ENCODE measurements at places on chromosomes 1 and 21.
A peak's percentile ranks its signal among the peaks of the same experiment; 100 is the strongest.

DNA sequence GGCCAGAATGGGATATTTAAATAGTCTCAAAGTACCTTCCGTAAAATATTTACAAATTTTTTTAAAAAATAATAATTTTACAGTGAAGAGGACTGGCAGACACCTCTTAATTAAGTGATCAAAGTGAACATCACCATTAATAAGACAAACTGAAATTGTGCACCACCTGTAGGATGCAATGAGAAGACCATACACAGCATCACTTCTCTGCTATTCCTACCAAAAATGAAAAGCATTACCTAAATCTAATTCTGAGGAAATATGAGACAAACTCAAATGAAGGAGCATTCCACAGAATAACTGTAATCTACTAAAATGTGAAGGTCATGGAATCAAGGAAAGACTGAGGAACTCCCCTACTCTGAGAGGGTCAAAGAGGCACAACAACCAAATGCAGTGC, 68.2 kb upstream of the PRDX6 start:
- DNase-seq = no peak

GRCh38 chr1:160706526-160707235, 4.9 kb downstream of the CD48 start:
- no peak for DNase-seq

DNA sequence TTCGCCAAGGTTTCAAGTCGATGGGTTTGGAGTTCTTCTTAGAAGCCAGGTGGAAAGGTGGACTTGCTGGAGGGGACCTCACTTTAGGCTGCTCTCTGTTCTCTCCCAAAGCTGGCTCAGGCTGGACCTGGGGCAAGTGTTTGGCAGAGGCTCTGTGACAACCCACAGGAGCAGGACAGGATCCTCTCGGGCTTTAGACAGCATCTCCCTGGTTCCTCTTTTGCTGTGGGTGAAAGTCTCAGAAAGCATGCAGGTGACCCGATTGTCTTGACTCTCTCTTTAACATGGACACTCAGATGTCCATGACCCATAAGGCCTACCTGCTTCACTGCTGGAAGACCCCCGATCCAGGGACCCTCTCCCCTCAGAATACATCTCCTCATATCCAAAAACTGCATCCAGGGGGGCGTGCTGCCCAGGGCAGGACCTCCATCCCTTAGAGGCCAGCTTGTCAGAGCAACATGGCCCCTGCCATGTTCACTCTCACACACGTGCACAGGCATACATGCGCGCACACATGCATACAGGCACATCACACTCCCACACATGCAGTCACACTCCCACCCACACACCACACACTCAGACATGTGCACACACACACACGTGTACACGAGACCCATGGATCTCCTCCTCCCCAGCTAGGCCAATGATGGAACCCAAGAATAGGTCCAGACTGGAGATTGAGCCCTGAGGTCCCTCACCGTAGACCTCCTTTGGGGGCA, 21.3 kb downstream of the MRPL37 start:
- no peak for DNase-seq

DNA sequence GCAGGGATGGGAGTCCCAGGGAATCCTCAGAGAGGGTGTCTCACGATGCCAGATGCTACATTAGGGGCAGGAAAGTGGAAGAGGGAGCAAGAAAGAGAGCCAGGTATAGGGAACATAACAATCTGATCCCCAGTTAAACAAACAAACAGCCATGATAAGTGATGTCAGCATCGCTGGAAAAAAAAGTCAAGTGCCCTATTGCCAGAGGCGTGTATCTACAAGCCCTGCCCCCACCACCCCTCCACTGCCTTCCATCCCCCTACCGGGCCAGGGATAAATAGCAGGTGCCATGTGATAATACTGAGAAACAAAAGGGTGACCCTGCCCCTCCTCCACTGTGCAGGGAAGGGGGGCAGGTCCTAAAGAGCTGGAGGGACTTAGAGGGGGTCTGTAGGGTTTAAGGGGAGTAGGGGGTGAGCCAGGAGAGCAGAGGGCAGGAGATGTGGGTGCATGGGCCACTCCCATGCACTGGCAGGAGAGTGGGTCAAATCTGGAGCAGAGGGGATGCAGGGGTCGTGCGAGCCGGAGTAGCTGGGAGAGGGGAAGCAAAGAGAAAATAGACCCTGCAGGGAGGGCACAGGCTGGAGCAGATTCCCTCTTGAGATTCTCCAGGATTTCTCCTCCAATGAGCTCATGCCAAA, 3.4 kb downstream of the SLC26A9 start:
- no peak for DNase-seq

GRCh38 chr1:90879281-90879680, 142.6 kb downstream of the ZNF644 start:
- DNase-seq = no peak

- DNase-seq = no peak
Measured at GRCh38 chr21:44399151-44399954, 45.9 kb downstream of the TRPM2 start.

DNA sequence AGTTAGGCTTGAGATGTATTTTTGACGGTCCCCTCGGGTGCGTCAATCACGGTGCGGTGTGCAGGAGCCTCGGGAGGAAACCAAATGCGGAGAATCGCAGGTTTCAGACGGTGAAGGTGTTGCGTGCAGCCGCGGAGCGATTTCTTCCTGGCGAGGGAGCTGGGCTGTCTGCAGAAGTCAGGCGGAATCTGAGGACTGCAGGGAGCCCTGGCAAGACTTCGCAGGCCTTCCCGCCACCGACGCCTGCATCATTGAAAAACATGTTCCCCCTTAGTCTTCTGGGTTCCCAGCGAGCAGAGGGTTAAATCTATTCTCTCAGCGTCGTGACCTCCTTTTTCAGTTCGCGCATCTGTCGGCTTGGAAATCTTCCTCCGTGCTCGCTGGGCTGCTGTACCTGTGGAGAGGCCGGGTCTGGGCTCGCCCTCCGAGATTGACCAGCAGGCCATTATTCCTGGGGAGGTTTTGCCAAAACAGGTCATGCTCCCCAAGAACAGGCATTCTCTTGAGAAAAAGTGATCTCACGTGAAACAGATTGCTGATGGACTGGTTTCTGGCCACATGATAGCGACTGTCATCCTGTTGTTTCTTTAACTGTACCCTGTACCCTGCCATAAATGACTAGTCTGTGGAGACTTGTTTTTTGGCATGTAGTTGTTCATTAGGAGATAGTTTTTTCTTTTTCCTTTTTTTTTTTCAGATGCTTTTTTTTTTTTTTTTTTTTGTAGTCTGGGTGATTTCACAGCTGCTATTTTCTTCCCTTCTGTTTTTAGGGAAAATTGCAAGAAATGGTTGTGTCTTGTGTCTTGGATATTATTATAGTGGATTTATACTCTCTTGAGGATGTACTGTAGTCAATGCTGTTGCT, 894 bp downstream of the EPB41 start:
- DNase-seq = peak; percentile 14

DNA sequence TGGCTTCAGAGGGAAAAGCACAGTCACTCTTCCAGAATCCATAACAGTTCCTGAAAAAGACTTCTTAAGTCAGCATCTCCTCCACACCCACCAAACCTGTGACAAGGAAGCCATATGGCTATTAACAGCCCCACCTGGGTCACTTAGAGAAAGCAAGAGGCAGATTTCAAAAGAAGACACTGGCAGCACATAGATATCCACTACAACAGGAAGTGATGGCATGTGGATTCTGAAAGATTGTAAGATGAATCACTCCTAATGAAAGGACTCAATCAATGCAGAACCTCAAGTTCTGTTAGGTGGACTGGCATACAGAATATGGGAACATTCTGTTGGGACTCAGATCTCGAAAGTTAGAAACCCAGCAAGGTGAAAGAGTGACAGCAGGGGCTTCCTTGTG, 365.9 kb downstream of the TGFB2 start:
- DNase-seq = no peak

GRCh38 chr1:200737647-200738291, 924 bp upstream of the CAMSAP2 start:
- DNase-seq = no peak

DNA sequence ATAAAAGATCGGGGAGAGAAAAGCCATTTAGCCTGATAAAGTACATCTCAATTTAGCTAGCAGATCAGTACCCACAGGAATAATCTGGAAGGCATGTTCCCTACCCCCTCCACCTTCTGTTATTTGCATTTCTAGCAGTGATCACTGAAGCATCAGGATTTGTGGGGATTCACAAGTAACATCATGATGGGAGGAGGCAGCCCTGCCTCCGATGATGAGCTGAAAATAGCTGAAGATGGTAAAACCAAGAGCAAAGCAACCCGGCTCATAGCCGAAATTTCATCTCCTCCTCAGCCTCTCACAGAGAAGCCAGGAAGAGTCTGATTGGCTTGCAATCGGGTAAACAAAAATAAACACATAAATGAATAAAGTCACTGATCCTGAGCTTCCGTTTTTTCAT, 2.4 kb downstream of the CCSAP start:
- DNase-seq = no peak

- no peak for DNase-seq
Measured at GRCh38 chr1:36455386-36455785, 5.1 kb upstream of the OSCP1 start.

- DNase-seq = no peak
Measured at GRCh38 chr1:184480736-184481135, 93.9 kb downstream of the C1orf21 start.

DNA sequence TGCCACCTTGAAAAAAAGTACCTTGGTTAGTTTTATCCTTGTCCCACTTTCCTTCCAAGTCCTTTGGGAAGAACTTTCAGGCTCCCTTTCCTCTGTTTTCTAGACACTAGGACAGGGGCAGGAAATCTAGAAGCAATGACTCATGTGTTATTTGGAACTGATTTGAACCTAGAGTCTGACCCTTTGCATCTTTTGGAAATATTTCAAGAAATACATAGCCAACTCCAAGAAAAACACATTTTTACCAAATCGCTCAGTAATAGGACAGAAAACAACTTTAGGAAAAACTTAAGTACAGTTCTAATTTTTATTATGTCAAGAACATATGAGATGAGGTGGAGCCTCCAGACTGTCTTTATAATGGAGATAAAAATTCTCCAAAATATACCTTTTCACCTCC, 292.4 kb downstream of the PTBP2 start:
- DNase-seq = no peak

DNA sequence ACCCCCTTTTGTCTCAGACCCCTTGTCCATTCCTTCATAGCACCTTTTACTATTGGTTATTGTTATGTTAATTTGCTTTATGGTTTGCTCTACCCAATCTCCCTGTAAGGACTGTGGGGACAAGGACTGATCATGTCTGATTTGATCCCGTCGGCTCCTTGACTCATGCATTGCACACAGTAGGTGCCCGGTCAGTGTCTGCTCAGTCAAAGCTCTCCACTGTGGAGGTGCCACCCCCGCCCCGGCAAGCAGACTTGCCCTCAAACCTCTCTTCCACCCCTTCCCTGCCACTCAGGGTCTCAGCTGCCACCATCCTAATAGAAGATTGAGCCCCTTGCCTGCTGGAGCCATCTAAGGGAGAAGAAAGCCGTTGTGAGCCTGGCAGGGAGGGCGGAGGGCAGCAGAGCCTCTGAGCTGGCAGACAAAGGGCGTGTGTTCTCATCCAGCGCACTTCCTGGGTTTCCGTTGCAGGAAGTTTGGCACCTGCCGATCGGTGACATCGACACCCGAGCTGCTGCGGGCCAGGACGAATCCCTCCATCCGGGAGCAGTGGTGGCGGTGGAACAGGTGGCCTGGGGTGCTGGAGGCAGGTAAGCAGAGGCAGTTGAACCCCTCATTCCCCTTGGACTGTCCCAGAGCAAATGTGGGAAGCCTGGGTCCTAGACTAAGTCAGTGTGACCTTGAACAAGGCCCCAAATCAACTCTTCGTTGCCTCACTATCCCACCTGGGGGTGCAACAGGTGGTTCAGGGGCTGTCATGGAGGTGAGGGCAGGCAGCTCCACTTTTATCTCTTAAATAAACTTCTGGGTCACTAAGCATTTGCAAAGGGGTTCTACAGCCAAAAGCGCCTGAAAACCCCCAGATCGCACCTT, 2.2 kb upstream of the FBLIM1 start:
- DNase-seq = no peak

GRCh38 chr1:200296091-200296661, 113.7 kb downstream of the ZNF281 start:
- DNase-seq = no peak

DNA sequence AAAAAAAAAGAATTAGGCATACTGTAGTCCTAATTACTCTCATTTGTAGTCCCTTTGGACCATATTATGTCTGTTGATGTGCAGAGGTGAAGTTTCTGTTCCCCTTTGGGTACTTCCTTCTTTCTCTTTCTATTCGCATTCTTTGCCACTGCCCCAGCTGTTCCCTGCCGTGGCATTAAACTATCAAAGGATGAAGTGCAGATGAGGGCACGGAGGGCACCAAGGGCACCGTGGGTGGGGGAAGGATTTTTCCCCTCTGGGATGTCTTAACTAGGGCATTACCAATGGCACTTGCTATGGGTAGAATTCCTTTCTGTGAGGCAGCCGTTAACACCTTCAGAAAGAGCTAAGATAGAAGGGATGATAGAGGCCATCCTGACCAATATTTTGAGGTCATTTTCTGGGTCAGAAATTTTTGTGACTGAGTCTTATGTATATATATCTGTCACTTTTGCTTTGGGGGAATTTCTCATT, 4.9 kb upstream of the MAPKAPK2 start:
- DNase-seq = no peak

GRCh38 chr1:20150969-20151368, 11.8 kb downstream of the PLA2G2F start:
- no peak for DNase-seq

DNA sequence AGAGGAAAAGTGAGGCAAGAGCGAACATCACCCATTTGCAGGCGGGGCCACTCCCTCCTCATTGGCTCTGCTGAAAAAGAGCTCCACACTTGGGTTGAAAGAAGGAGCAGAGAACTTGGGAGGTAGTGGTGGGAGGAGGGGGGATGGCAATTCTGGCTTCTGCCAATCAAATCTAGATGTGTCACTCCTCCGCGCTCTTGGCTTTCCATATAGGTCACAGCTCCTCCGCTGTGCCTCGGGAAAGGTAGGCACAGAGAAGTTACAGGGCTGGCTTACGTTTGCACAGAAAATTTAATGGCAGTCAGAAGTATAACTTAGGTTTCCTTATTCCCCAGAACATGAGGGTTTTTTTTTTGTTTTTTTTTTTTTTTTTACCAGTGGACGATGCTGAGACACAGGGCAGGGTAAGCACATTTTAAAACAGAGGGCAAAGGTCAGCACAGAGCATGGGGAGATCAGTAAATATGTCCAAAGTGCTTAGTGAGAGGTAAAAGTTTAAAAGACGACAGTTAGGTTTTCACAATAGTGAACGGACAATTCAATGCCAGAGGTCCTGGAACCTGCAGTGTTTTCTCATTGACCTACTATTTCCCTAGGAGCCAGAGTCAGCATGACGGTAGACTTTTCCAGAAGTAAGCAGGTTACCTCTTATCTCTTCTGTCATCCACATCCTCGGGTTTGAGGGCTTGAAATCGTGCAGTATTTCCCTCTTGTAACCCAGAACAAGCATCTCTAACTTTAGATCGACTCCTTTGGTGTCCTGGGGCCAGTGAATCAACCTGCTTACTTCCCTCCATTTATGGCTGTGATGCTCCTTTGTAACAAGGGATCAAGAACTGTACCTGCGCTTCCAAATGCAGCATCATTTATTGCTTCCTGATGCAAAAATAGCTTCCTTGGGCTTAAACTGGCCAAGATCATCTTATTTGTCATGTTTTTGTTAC, 258.9 kb upstream of the PROX1 start:
- DNase-seq = no peak
